ENCODE measurements at places on chromosomes 12 and 14. TPM values are rescaled to one million over a fixed set of nuclear protein-coding genes. Genes with fewer than 3 reads are reported as not detected.

Gene LAG3
- 3.7 TPM for total RNA-seq

Gene PTPRO
- 6.3 TPM for total RNA-seq

Gene TSPAN8
- 0.28 TPM for total RNA-seq

Gene ACVRL1
- 0.23 TPM for total RNA-seq

Gene LMNTD1
- not detected for total RNA-seq

Gene ZNF268
- 30.9 TPM for total RNA-seq

Gene PTPRB
- total RNA-seq: 0.25 TPM

DNA sequence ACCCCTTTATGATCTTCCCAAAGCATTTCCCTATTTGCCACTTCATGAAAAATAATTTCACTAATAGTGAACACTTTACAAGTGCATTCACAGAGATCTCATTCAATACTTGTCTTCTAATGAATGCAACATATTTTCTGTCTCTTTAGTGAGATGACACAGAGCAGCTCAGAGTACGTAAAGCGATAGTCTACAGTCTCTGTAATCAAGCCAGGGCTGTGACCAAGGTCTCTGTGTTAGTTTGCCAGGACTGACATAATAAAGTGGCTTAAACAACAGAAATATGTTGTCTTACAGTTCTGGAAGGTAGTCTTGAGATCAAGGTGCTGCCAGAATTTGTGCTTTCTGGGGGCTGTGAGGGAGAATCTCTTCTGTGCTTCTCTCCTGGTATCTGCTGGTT is 33.1 kb upstream of the FRS2 start:
- no peak for DNase-seq

DNA sequence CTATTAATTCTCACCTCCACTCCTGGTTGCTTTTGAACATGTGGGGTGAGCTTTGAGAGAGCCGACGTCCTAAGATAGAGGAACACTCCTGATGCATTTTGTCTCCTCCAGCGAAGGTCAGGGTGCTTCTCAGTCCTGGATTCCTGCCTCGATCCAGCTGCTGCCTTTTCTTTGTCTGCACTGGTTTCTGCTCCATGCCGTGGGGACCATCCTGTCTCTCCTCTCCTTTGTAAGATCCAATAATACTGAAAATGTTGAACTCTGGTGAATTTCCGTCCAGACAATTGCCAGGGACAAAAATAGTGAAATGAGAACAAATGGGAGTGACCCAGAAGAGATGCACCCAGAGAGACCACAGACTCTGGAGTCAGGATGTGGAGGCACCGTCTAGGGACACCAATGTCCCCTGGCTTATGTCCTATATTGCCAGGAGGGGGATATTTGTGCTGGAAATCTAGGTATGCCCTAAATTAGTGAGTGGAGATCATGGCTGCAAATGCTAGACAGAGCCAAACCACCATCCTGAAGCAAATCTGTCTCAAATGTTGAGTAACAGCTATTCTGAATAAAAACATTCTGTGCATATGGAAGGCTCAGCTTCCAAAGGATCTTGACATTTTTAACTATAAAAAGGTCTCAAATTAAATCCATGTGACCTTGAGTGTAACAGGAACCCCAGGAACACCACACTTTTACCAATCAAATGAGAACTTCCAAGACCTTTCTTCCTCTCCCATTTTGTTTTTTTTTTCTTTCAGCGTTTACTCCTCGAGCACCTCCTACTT is 170.9 kb downstream of the PPM1H start:
- no peak for DNase-seq

DNA sequence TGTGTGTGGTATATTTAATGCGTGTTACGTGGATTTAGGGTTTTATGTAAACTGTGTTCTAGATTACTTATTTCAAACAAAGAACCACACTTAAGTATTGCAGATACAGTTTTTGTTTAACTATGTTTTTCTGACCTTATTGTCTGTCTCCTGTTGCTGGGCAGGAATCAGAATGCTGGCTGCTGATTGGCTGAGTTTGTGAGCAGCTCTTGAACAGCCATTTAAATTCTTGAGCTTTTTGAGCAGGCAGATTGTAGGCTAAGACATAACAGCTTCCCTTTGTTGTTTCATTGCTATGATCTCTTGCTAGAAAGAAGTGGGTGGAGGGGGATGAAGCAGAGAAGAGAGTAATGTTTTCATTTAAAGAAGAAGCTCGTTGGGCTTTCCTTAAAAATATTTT is 52.2 kb downstream of the ATF7IP start:
- peak; percentile 19 for DNase-seq

DNA sequence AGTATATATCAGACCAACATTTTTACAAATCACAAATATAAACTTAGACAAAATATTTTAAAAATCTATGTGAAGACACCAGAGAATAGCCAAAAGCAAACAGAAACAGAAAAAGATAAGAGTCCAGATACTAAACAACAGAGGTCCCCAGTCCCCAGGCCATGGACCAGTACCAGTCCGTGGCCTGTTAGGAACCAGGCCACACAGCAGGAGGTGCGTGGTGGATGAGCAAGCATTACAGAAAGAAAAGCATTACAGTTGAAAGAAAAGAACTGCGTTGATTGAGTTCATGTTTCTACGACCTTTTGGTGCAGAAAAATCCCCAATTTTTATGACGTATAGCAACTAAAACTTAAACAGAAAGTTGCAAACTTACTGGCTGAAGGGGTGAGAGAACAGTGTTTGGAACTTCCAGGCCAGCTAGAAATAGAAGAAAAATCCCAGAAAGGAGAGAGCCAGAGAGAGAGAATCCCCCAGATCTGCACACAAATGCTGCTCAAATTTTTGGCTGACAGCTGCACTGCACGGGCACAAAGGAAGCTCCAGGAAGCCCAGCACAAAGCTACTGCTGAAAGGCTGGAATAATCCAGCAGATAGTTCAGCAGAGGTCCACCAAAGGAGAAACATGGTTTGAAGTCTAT is 159.6 kb upstream of the C14orf180 start:
- no peak for DNase-seq

DNA sequence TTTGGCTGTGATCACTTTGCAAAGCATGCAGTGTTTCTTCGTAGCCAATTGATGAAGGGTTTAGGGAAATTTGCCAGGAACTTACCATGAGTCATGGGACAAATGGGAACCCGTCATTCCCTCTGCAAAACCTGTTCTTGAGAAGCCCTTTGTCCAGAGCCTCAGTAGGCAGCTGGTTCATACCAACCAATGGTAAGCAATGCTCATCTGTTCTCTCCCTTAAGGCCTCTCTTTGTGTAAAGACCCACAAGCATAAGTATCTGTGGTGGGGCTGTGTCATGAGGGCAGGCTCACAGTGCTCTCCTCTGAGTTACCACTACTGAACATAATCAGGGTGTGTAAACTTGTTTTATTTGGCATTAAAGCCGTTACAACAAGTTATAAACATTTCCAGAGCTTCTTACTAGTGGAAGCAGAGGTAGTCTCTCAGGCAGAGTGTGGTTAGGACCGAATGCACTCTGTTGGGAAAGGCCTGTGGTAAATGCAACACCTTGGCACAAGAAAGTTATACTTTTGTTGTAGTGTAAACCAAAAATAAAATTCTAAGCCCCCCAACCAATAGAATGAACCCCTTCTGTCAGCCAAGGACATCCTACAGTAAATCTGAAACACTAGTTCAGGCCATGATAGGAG is 119.8 kb downstream of the SINHCAF start:
- no peak for DNase-seq

- no peak for DNase-seq
These were observed 838.0 kb downstream of the RPS29 start for GRCh38 chr14:48748151-48748675.
